ENCODE measurements at places on chromosomes 12 and 14.

DNA sequence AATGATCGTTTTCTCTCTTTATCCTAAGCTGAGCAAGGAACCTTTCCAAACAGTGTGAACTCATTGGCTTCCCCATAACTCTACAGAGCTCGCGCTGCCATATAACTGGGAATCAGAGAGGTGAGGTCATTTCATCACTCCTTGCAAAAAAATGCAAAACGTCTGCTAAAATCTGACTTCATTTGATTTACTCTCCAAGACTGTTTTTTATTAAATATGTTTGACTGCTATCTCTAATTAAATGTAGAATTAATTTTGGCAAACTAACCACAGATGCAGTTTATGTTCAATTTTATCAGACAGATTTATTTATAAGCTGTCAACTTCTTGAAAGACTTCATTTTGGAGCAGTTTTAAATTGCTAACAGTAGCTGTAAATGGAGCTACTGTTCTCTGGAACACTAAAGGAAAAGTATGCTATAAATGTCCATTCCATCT lies 131.6 kb upstream of the SOX5 start:
- no peak for DNase-seq

DNA sequence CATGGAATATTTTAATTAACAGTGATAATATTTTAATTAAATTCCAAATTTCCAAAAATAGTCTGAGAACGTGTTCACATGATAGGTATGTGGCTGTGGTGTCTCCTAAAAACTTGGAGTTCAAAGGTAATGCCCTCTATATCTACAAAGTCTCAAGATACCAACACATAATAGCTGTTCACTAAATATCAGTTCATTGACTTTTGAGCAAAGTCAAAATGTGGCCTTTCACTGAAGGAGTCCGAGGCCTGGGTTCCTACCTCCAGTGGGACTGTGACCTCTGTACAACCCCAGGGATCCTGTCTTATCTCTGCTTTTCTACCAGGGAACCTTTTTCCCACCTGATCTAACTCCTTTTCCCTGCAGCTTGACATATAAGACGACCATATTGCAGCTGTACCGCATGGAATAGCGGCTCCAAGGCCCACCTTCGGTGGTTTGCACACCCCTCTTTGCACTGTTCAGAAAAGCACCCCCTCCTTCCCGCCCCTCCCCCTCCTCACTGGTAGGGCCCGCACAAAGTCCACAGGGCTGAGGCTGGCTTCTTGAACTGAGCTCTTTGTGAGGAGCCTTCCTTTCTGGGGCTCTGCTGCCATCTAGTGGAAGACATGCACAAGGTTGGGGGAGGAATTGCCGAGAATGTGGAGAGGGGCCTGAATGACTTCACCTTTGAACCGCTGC lies 3.1 kb downstream of the CCND2 start:
- DNase-seq = peak; percentile 90

DNA sequence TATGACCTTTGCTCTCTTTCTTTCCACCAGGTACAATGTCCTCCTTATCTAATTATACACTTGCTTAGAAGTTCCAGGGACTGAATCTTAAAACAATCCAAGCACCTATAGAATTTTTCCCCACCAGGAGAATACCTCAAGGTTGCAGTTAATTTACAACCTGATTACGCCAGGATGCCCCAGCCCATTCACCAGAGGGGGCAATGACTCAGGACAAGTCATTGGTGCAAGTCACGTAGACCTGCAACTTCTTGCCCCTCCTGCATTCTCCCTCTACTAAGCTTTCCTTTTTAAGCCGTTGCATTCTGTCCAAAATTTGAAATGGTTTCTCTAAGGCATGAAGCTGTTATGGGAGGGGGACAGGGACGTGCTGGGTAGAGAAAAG lies 111.1 kb upstream of the SCAF11 start:
- DNase-seq = no peak

DNA sequence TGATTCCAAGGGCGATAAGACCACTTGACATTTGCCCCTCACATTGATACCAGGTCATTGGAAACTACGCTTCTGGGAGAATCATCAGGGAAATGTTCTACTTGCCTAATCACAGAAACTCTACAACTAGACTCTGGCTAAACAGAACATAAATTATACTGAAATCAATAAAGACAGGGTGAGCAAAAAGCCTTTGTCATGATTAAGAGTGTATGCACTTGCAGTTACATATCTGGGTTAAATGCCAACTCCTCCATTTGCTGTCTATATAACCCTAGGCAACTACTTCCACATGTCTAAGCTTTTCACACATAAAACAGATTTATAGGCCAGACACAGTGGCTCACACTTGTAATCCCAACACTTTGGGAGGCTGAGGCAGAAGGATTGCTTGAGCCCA lies 125.7 kb downstream of the PHLDA1 start:
- no peak for DNase-seq

- DNase-seq = no peak
Observed at GRCh38 chr12:52543985-52544883, 8.7 kb downstream of the KRT71 start.

DNA sequence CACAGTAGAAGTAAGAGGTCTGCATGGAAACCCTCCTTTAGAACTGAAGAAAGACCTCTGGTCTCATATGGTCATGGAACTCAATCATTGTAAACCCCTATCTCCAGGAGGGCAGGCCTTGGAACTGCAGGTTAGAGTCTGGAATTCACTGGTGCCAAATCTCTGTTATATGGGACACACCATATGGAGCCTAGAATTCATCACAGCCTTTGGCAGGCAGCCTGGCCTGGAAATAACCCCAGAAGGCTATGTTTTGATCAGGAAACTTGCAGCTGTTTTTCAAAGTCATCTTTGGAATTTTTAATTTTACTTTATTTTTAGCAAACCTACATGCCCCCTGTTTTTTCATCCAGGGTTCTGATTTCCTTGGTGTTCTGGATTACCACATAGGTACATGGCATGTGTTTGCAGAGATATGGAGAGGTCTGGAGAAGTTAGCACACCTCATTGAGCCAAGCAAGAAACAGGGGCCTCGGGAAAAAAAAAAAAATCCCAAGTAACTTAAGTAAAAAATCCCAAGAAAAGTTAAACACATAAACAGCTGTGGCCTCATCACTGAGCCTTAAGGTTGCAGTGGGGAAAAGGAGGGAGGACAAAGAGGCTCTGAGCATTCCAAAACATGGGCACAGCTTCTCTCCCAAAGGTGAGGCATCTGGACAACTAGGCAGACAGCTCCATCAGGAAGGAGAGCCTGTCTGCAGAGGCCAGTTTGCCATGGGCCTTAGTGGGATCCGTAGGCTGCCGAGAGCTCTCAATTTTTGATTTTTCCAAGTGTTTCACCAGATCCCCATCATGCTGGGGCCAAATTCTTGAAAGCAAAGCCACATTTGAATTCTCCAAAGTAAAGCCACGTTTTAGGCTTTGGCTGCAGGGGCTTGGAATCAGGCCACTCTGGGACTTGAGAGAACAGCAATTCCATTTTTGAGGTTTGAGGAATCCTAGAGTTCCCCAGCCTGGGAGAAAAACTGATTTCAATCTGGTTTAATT lies 339.6 kb upstream of the TBX3 start:
- DNase-seq = no peak

DNA sequence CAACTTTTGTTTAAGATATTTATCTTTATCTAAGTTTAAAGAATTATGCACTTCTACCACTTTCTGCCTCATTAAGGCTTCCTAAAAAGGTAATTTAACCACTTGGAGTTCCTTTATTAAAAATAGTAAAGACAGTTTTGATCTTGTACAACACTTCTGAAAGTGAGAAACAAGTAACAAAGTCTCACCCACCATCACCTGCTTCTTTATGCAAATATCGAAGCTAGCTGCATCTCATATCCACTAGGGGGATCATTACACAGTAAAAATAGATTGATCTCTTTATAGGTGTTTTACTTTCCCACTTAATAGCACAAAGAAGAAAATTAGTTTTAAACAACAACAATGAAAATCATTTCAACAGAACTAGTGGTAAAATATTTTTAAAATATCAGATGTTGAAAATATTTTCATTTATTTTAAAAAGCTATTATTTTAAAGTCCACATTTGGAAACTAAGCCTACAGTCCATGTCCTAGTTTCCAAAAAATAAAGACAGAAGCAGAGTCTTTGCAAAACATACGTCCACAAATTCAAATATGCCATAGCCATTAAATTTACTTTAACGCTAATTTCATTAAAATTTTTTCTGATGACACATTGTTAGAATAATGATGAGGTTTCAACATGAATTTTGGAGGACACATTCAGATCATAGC lies 160.0 kb upstream of the SOX5 start:
- no peak for DNase-seq

DNA sequence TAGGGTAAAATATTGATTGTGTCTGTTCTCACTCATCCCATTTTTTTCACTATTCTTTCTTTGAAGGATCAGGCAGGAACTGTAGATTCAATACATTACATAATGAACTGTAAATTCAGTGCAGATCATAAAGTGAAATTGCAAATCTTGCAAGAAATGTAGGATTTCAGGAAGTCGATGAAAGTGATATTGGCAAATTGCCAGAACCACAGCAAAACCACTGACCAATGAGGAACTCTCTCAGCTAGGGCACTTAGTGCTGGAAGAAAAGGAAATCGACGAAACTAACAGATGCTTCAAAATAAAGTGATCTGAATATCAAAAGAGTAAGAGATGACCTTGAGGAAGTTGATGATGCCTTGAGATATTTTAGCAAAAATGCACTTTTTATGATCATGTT lies 157.6 kb downstream of the AACS start:
- DNase-seq = no peak

GRCh38 chr14:69987406-69988121 lies 108.3 kb downstream of the SMOC1 start:
- no peak for DNase-seq

DNA sequence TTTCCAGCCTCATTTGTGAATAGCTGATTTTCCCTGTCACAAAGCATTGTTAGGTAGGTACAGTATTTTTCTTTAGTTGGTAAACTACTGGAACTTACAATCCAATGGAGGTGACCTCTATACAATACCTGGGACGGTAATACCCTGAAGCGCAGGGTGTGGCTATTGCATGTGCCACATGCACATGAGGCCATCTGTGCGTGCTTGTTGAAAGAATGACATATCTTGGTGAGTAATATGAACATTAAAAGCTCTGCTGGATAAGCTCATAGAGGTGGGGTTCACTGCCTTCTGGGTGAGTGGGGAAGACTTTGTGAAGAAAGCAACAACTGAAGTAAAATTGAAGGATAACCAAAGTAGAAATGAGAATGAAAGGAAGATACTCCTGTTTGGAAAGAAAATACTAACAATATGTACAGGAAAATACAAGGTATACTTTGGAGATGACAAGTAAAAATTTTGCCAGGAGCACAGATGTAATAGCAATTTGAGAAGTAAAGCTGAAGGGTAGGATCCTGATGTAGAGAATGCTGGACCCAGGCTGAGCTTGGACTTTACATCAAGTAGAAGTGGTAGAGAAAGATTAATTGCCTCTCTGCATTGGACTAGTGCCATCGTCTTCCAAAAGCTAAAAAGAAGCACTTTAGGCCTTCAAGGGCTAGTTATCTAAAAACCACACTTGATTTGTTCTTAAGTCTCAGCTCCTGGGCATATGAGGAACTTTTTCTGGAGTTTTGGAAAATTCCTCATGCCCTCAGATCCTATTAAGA lies 97.1 kb downstream of the SLC38A6 start:
- no peak for DNase-seq

DNA sequence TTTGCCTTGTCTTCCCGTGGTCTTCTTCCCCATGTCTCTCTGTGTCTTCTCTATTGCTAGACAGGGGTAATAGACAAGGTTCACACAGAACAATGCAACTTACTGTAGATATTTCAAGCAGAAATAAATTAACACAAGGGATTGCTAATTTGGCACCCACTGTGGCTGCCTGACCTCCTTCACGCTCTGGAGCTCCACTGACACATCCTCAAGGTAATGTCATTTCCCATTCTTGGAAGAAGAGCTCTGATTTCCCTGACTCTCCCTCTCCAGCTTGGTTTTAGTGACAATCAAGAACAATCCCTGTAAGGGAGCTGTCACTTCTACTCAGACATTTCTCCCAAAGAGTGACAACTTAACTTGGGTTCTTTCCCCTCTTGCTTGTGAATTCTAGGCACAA lies 105.4 kb upstream of the NAP1L1 start:
- no peak for DNase-seq

GRCh38 chr12:121017966-121018491 lies 1.7 kb upstream of the C12orf43 start:
- DNase-seq = no peak

DNA sequence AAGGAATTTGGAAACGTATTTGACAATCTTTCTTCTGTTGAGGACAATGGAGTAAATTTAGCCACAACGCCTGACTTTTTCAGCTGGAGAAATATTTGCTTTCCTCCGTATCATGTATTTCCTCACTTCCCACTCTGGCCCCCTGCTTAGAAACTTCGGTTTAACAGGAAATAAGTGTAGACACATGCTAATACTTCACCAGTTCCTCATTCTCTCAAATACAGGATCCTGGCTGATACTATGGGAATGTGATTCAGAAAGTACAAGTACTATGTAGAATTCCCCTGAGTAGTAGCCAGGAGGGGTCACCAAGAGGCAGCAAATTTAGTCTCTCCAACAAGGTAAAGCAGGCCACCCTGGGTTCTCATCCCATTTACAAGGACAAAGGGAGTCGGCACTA lies 58.0 kb downstream of the FAR2 start:
- DNase-seq = no peak

GRCh38 chr14:88323523-88324199 lies 592 bp upstream of the KCNK10 start:
- no peak for DNase-seq

DNA sequence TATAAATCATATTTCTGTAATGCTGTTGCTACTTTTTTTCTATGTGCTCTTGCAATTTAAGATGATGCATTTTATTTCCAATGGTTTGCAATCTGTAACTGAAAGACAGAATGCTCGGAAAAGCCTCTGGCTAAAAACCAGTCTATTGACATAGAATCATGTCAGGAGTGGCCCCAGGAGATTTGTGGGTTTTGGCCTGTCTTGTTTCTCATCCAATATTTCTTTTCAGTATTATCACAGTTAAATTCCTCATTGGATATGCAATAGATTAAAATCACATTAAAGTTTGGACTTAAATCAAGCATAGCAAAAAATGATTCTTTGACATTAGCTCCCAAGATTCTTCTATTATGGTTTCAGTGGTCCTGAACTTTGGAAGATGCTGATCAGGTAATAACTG lies 19.1 kb upstream of the SLC38A2 start:
- DNase-seq = no peak

DNA sequence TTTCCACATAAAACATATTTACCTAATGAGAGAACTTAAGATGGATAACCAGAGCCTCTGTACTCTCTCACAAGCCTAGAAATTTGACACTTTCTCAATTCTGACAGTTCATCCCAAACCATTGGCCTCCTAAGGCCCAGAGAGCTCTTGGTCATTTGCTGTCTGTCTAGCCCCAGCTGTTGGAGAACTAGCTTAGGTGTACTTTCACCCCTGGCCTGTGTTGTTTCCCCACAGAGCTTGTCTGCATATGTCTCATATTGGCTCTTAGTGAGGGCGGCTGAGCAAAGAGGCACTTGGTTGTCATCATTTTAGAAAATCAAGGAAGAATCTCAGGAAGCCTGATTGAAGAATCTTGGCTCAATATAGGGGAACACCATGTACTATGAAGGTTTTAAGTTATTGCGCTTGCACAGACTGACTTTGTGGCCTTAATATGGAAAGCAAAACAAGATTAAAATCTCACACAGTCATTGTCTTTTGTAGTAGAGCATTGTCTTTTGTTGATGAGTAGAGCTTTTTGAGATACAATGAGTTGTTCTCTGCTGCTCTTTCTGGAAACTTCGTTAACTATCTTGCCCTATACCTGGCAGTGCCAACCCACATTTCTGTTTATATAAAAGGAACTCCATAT lies 324.6 kb downstream of the RAD51B start:
- no peak for DNase-seq

Measured in CD4-positive, alpha-beta T cell treated with Interleukin-17A for 4 hours (primary cell).